ENCODE measurements at places on chromosomes 6 and 20.

DNA sequence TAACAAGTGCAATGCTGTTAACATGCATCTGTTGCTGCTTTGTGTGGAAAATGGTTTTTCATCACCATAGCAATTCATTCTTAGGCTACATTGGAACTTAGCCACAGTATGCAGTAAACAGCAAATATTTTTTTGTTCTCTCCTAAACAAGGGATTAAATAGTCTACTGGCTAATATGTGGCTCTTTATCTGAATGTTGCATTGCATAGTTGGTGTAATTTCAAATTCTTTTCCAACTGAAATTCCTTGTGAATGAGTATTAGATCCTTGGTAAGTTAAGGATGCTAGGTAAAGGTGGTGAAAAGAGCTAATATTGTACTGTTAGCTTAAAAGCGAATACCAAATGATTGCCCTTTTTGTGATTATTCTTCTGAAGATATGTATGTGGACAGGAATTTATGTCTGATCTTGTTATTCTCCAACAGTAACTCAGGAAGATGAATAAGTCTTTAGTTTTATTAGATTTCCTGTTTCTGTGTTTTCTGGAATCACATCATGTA, 958 bp downstream of the MLIP start:
- DNase-seq = no peak

DNA sequence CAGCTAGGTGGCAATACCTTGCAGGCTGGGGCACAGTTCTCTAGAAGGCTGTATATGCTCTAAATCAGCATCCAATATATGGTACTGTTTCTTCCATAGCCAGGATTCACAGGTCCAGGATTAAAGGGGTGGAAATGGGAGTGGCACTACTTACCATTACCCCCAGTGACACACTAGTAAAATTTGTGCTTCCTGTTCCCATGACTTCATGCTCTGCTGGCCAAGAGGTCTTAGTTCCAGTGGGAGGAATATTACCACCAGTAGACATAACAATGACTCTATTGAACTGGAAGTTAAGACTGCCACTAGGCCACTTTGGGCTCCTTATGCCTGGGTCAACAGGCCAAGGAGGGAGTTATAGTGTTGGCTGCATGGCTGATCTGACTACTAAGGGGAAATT, 174.3 kb upstream of the TNFAIP3 start:
- DNase-seq = no peak

DNA sequence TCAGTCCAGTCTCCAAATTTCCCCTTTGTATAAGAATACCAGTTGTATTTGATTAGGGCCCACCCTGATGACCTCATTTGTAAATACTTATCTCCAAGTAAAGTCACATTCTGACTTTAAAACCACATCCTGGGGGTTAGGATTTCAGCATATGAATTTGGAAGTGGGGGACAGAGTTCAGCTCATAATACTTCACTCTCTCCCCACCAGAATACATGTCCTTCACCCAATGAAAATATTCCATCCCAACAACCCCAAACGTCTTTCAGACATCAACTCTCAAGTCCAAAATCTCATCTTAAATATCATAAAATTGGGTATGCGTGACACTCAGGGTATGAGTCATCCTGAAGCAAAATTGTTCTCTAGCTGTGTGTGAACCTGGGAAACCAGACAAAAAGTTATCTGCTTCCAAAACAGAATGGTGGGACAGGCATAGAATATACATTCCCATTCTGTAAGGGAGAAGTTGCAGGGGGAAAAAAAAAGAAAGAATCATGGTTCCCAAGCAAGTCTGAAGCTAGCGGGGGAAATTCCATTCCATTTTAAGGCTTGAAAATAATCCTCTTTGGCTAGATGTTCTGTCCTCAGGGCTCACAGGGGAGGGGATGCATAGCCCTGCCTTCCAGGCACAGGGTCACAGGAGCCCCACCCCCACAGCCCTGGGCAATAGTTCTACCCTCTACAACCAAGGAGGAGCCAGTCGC, 113.9 kb downstream of the ADAT2 start:
- DNase-seq = no peak

GRCh38 chr20:54082100-54082499, 11.7 kb upstream of the BCAS1 start:
- DNase-seq = no peak

DNA sequence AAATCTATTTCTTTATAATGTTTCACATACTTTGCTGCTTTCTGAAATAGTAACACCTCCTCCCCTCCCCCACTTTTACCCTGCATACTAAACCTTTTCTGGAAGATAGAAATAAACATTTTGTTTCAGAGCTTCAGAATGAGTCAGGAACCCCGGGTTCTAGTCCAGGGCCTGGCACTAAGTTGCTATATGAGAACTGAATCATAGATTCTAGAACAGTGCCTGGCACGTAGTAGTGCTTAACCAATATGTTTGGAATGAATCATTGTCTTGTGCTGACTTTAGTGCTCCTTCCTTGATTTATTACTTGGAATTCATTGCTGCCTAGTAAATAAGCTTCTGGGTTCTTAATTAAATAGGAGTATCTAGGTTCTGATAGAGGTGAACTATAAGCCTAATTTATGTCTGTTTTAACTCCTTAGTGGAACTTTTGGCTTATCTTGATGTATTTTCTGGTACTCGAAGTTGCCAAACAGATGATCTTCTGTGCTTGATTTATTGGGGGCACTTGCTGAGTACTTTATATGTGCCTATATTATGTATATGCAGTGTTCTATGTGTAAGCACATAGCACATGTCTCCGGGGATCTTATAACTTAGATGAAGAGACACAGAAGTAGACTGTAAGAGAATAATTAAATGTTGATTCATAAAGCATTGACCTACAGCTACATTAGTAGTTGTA, 18.6 kb downstream of the TAB2 start:
- DNase-seq = peak; percentile 77

DNA sequence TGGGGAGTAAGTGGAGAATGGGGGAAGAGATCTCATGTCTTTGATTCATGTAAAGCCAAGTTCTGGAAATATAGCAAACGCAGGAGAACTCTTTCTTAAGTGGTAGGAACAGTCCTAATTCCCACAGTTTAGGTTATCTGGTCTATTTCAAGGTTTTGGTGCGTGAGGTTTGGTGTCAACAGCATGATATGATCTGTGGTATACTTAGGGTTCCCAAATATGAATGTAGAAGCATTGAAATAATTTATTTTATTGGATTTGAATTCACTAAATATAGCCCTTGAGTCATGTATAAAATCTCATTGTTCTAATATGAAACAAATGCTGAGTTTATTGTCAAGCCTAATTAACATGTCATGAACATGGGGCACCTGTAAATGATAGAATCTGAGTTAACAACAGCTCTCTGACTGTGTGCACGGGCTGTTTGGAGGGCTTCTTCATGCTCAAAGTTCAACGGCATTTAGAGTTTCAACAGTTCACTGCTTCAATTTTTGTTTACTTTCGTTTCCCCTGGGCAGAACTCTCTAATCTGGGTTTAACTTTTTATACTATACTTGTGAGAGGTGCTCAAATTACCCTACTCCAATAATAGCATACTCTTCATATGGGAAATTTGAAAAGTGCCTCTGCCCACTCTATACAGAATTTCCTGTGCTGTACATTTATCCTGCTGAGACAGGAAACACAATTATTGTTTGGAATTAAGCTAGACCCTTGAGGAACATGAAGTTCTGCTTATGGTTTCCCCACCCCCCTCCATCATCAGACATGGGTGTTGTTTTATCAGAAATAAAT, 236.3 kb upstream of the ZNF217 start:
- no peak for DNase-seq

- no peak for DNase-seq
Measured at GRCh38 chr6:66526061-66526460, 819.0 kb upstream of the EYS start.

DNA sequence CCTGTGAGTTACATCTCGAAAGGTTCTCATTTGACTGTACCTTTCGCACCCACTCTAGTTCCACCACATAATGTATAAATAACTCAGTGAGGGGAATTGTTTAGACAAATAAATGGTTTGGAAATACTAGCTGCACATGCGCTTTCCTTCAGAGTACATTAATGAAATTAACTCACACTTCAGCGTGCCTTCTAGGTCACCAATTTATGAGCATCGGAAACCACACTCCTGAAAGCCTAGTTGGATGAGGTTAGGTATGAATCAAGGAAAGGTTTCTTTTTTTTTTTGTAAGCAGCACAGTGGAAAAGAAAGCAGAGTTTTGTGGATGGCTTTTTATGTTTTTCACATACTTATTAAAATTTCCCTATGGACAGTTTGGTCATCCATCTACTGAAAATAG, 247.8 kb upstream of the TCF21 start:
- DNase-seq = no peak

- no peak for DNase-seq
Measured at GRCh38 chr20:43387737-43388136, 70.0 kb upstream of the SRSF6 start.

GRCh38 chr6:93721386-93722048, 302.2 kb upstream of the EPHA7 start:
- no peak for DNase-seq

DNA sequence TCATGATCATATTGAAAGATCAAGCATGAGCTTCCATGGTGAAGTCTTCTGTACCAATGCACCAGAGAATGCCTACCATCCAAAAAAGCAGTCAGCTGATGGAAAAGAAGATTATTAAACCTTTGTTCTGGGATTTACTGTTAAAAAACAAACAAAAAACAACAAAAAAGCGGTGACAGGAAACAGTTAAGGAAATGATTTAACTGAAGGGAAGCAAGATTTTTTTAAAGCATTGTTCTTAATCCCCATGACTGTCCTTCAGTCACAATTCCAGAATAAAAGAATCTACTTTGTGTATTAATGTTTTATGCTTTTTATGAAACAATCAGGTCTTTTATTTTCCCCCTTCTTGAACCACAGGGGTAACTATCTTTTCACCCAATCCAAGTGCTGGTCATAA, 23.9 kb downstream of the FAM162B start:
- DNase-seq = no peak

DNA sequence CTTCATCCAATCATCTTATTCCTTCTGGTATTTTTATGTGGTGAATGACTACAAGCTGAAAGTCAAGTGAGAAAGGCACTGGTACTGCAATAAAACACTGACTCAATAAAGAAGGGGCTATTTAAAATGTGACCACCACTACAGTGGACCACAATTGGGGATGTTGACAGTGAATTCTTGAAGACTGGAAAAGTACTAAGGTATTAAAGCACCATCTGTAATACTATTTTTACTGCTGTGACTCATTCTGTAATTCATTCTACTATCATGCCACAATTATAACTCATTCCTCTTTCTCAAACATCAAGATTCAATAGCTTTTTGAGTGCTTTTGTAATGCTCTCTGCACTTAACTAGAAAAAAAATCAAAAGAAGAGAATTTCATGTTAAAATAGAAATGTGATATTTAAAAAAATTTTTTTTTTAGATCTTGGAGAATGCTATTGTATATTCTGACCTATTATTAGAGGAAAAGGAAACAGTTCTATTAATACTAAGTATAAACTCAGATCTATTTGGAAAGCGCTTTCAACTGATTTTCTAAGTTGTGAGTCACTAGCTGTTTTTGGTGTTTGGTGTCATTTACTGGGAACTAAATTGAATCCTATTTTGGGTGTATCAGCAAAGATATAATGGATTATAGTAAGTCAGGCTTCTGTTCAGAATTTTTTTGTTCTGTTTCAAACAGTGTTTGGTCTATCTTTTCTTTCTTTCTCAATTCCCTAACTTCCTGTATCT, 104.7 kb upstream of the TMEM170B start:
- no peak for DNase-seq

DNA sequence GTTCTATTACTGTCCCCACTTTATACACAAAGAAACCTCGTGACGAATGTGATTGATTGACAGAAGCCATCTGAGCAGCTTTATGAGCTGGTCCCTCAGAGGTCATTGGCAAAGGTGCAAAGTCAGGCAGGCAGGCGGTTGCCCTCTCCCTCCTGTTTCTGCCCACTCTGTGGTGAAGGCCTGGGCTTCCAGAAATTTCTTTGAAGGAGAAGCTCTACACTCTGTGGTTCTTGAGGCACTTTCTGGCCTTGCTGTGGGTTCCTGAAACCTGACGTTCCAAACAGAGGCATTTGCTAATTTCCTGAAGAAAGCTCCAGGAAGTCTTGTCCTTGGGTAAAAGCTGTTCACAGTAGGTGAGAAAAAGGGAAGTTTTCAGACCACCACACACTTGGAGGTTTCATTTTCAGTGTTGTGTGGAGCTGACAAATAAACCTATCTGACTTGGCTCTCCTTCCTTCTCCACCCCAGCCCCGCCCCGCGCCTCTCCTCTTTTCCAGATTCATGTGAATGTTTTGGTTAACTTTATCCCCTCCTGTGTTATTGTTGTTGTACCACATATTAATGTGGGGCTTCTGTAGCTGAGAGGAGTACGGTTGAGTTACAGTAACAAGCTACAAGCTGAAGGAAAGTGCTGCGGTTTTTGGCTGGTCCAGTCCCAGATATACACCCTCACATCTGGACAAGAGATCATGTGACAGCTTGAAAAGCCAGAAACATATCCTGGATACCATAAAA, 274.1 kb downstream of the CLIC5 start:
- no peak for DNase-seq

DNA sequence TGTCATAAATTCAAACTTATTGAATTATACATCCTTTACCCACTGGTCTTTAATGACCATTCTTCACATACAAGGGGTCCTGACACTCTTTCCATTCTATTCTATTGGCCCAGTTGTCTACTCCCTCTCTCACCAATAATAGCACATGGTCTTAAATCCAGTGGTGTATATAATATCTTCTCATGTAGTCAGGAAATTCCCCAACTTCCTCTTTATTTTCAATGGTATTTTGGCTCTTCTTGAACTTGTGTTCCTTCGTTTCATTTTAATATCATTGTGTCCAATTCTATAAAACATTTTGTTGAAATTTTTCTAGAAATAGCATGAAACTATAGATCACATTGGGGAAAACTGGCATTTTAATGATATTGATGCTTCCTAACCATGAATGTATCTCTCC, 36.8 kb downstream of the PSMB9 start:
- no peak for DNase-seq

GRCh38 chr20:1722513-1723050, 65.0 kb upstream of the SIRPG start:
- no peak for DNase-seq

DNA sequence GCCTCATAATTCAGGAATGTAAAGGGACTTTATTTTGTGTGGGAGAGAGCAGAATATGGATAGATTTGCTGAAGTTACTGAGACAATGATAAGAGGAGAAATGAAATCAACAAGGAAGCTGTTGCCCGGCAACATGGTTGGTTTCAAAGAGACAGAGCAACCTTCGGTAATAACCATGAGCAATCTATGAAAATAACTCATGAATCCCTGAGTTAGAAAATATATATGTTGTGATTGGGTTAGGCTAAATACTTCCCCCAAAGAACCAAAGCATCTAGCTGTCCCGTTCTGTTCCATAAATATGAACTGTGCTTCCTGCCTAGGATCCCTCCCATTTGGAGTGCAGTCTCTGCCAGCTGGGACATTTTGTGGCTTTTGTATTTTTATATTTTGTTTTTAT, 23.1 kb downstream of the SERPINB1 start:
- no peak for DNase-seq

GRCh38 chr6:11926594-11927407, 85.3 kb upstream of the HIVEP1 start:
- DNase-seq = no peak
